ENCODE measurements at places on chromosomes 2 and 18.

DNA sequence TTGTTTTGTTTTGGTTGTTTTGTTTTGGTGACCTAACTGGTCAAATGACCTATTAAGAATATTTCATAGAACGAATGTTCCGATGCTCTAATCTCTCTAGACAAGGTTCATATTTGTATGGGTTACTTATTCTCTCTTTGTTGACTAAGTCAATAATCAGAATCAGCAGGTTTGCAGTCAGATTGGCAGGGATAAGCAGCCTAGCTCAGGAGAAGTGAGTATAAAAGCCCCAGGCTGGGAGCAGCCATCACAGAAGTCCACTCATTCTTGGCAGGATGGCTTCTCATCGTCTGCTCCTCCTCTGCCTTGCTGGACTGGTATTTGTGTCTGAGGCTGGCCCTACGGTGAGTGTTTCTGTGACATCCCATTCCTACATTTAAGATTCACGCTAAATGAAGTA, at the start of gene TTR:
TSS of gene TTR (plus strand) at position 250 of the 400 bp plus-strand sequence. CDS start at position 276, 26 bp downstream.
- no peak for DNase-seq
- H3K4me3 ChIP-seq = no peak within 1 kb of the TSS
- no peaks in the 10 kb centered on the region for H3K27me3 ChIP-seq
- no peaks in the 10 kb centered on the region for H3K36me3 ChIP-seq
- H3K4me1 ChIP-seq = no peaks in the 10 kb centered on the region
- no peak within 1 kb of the TSS for H3K27ac ChIP-seq

DNA sequence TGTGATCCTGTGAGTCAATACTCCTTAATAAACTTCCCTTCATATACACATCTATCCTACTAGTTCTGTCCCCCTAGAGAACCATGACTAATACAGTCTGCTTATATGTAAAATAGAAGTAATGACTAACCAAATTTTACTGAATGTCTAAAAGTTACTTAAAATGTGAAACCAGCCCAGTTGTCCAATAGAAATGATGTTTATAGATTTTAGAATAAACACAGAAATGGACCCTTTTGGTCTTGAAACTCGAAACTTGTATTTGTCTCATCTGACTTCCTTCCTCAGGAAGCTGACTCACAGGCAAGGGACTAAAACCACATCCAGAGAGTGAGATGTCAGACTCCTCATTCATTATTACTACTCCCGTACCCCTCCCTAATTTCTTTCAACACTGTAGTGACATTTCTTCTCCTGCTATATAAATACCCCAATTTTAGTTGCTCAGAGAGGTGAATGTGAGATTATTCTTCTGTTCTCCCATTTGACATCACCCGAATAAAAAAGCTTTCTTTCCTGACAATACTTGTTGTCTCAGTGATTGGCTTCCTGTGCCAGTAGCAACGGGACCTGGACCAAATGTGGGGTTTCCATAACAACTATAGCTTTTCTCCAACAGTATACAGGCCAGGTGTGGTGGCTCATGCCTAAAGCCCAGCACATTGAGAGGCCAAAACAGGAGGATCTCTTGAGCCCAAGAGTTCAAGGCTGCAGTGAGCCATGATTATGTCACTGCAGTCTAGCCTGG, 486.0 kb downstream of the ERBB4 start:
- no peaks in the 10 kb centered on the region for H3K27me3 ChIP-seq
- no peak overlapping the region for H3K4me3 ChIP-seq
- H3K27ac ChIP-seq = no peak overlapping the region
- DNase-seq = no peak
- H3K4me1 ChIP-seq = peaks cover 3% of the 10 kb centered on the region
- no peaks in the 10 kb centered on the region for H3K36me3 ChIP-seq

- no peaks in the 10 kb centered on the region for H3K27me3 ChIP-seq
- H3K27ac ChIP-seq = no peak overlapping the region
- no peaks in the 10 kb centered on the region for H3K36me3 ChIP-seq
- no peak overlapping the region for H3K4me3 ChIP-seq
- no peak for DNase-seq
These were observed 78.6 kb downstream of the SCG2 start for GRCh38 chr2:223523551-223524001.

DNA sequence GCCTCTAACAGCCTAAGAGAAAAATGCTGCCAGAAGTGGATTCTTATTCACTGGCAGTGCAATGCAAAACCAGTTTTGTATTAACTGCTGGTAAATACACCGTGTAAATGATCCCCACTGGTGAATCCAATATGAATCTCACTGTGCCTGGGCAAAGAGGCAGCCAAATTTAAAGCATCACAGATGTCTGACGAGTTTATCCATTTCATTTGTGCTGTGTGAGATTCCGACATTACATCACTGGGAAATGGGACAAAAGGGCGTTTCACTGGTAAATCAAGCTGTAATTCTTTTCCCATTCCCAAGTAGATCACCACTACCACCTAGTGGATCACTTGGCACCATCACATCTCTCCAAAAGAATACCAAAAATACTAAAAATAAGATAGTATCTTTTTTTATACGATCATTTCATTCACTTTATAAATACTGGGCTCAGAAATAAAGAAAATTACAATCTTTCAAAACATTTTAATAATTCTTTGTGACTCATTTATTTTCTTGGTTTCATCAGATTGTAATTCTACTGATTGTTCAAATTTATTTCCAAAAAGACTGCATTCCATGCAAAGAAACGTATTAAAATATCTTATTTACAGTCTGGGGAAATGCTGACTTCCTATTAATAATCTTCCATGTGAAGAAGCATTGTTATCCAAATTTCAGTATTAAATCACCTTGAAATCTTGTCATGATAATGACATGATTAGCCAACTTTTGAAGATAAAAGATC, 125.6 kb downstream of the GRB14 start:
- no peaks in the 10 kb centered on the region for H3K4me1 ChIP-seq
- H3K36me3 ChIP-seq = no peaks in the 10 kb centered on the region
- no peak overlapping the region for H3K27ac ChIP-seq
- H3K27me3 ChIP-seq = no peaks in the 10 kb centered on the region
- no peak overlapping the region for H3K4me3 ChIP-seq
- DNase-seq = no peak

GRCh38 chr18:47754311-47755101, 176.0 kb downstream of the SMAD2 start:
- no peak overlapping the region for H3K27ac ChIP-seq
- peaks cover 4% of the 10 kb centered on the region for H3K4me1 ChIP-seq
- H3K4me3 ChIP-seq = no peak overlapping the region
- DNase-seq = peak; percentile 60
- H3K27me3 ChIP-seq = no peaks in the 10 kb centered on the region

- no peak overlapping the region for H3K27ac ChIP-seq
- no peaks in the 10 kb centered on the region for H3K27me3 ChIP-seq
- H3K36me3 ChIP-seq = no peaks in the 10 kb centered on the region
- no peak overlapping the region for H3K4me3 ChIP-seq
- H3K4me1 ChIP-seq = no peaks in the 10 kb centered on the region
These were observed 18.8 kb downstream of the NCOA1 start for GRCh38 chr2:24509840-24510239.

DNA sequence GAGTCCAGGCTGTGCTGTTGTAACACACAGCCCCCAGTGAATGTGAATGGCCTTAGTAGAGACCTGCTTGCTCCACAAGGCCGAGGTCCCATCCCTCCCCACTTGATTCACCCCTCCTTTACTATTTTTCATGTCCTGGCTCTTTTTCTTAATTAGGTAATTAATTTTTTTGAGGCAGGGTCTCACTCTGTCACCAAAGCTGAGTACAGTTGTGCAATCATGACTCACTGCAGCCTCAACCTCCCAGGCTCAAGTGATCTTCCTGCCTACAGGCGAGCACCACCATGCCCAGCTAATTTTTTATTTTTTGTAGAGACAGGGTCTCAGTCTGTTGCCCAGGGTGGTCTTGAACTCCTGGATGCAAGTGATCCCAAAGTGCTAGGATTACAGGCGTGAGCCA, 19.3 kb downstream of the FBLN7 start:
- H3K4me3 ChIP-seq = no peak overlapping the region
- no peaks in the 10 kb centered on the region for H3K27me3 ChIP-seq
- H3K4me1 ChIP-seq = peaks cover 32% of the 10 kb centered on the region
- H3K36me3 ChIP-seq = no peaks in the 10 kb centered on the region
- DNase-seq = no peak

All from natural killer cell (primary cell).